ENCODE measurements at places on chromosomes 6 and 20. TPM values are rescaled to one million over a fixed set of nuclear protein-coding genes. Genes with fewer than 3 reads are reported as not detected.

DNA sequence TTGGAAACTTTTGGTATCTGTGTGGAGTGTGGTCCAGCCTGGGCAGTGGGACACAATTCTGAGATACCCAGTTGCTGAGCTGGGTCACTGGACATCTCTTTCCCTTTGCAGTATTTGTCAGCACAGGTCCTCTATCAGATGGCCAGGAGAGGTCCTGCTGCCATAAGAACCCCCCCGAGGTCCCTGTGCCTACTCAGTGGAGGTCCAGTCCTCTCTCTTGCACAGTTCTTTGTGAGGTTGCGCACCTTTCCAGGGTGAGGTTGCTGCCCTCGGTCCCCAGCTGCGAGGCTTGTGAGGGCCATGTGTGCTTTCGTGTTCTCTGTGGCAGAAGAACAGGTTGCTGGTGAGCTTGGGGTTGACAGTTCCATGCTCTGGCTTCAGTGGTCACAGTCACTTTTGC is 320.6 kb downstream of the QKI start:
- no peaks in the 10 kb centered on the region for H3K36me3 ChIP-seq
- DNase-seq = no peak
- no peak overlapping the region for H3K27ac ChIP-seq

GRCh38 chr6:106561686-106562405 is 67.5 kb downstream of the RTN4IP1 start:
- DNase-seq = no peak
- no peaks in the 10 kb centered on the region for H3K4me1 ChIP-seq
- no peak overlapping the region for H3K4me3 ChIP-seq
- H3K36me3 ChIP-seq = peaks cover 72% of the 10 kb centered on the region
- no peaks in the 10 kb centered on the region for H3K27me3 ChIP-seq
- H3K27ac ChIP-seq = peak overlapping the region; percentile 29

- peak overlapping the region; percentile 62 for H3K4me3 ChIP-seq
- no peaks in the 10 kb centered on the region for H3K27me3 ChIP-seq
- peak; percentile 90 for DNase-seq
- H3K36me3 ChIP-seq = no peaks in the 10 kb centered on the region
- no peak overlapping the region for H3K27ac ChIP-seq
Observed at GRCh38 chr6:28838289-28838633, 85.5 kb downstream of the TRIM27 start.

The LINC00237 gene
- not detected for total RNA-seq

All from B cell (primary cell).